ENCODE measurements at places on chromosomes 6 and 20.

DNA sequence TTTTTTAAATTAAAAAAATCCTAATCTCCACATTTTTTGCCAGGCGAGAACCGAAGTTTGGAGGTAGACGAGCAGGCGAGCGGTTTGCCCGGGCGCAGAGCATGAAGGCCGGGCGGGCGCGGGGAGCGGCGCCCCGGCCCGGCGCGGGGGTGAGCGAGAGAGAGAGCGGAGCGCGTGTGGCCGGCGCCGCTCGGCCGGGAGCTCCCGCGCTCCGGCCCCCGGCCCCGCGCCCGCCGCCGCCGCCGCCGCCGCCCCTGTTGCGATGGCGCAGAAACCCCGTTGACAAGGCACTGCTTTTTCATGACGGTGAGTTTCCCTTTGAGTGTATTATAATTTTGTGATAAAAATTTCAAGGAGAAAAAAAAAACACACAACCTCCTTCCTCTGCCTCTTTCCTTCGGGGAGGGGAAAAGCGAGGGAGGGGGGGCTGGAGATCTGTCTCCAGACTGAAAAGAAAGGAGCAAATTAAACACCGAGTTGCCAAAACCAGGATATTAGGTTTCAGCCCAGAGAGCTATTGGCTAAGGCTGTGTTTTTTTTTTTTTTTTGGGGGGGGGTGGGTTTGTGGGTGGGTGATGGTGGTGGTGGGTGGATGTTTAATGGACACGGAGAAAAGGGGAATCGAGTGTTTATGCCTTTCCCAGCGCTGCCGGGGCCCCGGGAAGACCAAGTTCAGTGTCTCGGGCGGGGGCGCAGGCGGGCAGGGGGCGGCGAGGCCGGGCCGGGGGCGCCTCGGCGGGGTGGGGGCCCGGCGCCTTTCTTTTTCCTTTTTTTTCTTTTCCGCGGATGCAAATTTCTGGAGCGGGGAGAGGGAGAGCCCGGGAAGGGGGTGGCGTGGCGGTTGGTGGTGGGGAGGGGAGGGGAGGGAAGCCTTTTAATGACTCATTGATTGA, at the start of gene BICRAL:
Gene BICRAL (plus strand): TSS at position 257 of the 893 bp plus-strand sequence. CDS start 39,971 bp downstream, outside the sequence.
- peak; percentile 68 for DNase-seq

DNA sequence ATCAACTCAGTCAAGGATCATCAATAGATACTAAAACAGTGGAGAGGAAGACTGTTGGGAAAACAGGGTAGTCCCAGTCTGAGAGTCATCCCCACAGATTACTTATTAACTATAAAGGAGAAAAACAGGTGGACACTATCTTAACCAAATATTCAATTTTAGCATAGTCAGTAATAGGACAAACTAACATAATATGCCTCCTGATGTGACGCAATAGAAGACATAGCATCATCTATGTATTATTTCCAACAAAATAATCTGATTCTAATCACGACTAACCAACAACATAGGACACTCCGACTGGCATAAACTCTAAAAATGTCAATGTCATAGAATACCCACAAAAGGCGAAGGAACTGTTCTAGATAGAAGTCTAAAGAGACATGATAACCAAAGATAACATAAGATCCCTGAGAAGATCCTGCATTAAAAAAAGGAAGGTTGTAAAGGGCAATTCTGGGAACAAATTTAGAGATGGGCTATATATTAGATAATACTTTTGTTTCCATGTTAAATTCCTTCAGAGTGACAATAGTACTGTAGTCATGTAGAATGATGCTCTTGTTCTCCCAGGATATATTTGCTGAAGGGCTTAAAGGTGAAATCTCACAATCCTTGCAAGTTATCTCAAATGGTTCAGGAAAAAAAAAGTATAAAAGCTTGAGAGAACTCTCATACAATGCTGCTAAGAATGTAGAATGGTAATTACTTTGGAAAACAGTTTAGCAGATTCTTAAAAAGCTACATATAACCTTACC, 28.9 kb downstream of the ILRUN start:
- DNase-seq, result no peak

GRCh38 chr6:105122717-105123116, 57.1 kb downstream of the POPDC3 start:
- no peak for DNase-seq

- no peak for DNase-seq
These were observed 190.3 kb downstream of the TAF4 start for GRCh38 chr20:61875221-61875885.

- no peak for DNase-seq
These were observed 157.5 kb upstream of the AHI1 start for GRCh38 chr6:135655055-135655454.

DNA sequence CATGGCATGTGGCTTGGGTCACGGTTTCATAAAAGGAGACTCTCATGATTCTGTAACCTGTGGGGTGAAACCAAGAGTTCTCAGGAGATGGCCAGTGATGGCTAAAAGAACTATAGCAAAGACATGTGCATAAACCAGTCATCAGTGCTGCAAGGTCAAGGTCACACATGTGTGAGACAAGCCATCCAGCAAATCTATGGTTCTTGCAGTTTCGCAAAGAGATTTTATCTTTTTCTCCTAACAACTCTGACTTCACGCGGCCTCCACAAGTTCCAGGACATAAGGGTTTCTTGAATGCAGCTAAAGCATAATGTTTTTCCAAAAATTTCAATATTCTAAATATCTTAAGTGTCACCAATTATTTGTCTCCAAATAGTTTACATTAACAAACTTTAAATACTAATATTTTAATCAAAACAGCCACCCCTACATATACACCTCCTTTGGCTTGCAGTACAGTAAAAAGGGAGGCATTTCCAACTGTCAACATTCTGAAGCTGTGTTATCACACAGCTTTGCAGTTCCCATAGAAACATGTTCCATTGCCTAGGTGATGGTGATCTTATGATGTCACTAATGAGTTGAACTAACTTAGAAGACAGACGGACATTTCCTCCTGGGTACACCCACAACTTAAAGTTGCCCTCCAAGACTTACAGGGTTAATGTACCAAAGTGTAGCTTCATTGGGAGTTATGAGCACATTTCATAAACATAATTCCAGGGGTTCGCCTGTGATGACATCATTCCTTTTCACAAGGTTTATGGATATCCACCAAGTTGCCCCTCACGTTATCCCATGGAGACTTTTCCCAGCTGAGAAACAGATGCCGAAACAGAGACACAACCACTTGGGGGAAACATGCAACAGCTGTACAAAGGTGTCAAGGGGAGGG, 250.9 kb upstream of the PDE10A start:
- no peak for DNase-seq

- peak; percentile 87 for DNase-seq
These were observed 3.7 kb upstream of the NEDD9 start for GRCh38 chr6:11236076-11236750.

GRCh38 chr6:4929097-4929718, 74.6 kb downstream of the RPP40 start:
- DNase-seq, result no peak

GRCh38 chr6:56816370-56816769, 138.5 kb upstream of the BEND6 start:
- no peak for DNase-seq

DNA sequence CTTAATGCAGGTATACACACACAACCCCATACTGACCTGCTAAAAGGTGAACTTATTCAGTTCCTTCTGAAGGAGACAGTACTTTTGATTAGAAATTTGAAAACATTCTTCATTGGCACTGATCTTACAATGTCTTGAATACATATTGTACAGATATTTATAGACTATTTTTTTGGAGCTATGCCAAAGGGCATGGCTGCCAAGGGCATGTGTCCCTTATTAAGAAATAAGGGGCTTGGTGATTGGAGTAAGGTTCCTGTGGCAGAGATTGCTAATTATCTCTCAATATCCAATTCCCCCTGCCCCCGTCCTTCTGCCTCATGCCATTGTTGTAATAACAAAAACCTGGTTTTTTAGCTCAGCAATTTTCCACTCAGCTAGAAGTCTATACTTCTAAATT, 355.9 kb downstream of the FARS2 start:
- no peak for DNase-seq

GRCh38 chr6:63640062-63640461, 4.5 kb downstream of the PHF3 start:
- DNase-seq, result no peak

DNA sequence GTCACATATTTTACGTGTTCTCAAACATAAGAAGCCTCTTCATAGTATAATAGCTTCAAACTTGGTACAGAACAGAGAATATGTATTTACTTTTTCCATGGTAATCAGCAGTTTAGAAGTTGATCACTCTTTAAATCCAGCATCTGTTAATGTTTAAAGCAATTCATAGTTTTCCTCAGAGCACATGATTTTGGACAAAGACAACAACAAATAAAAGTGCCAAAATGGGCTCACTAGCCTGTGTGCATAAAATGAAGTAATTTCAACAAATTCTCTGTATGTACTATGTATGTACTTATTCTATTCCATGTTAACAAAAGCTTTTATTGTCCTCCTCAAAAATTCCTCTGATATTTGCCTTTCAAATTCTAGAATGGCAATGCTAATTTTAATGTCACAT, 38.1 kb upstream of the UST start:
- no peak for DNase-seq

GRCh38 chr20:9660236-9660868, 146.0 kb downstream of the LAMP5 start:
- DNase-seq, result no peak

DNA sequence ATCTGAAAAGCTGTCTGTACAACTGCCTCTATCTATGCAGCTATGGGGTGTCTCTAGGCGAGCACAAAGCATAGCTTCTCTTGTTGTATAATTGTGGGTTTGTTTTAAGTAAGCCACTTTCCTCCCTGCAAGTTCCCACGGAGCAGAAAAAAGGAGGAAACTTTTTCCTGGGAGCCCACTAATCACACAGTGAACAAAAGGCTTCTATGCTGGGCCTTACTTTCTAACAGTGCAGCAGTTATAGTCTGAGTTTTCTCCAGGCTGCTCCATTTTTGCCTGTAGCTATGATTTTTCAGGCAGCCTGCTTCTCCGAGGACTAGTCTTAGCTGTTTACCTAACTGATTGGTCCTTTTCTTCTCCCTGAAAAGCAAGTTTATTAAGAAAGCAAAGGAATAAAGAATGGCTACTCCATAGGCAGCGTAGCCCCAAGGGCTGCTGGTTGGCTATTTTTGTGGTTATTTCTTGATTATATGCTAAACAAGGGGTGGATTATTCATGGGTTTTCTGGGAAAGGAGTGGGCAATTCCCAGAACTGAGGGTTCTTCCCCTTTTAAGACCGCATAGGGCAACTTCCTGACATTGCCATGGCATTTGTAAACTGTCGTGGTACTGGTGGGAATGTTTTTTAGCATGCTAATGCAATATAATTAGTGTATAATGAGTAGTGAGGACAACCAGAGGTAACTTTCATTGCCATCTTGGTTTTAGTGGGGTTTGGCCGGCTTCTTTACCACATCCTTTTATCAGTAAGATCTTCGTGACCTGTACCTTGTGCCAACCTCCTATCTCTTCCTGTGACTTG, 84.3 kb downstream of the OPRM1 start:
- no peak for DNase-seq

DNA sequence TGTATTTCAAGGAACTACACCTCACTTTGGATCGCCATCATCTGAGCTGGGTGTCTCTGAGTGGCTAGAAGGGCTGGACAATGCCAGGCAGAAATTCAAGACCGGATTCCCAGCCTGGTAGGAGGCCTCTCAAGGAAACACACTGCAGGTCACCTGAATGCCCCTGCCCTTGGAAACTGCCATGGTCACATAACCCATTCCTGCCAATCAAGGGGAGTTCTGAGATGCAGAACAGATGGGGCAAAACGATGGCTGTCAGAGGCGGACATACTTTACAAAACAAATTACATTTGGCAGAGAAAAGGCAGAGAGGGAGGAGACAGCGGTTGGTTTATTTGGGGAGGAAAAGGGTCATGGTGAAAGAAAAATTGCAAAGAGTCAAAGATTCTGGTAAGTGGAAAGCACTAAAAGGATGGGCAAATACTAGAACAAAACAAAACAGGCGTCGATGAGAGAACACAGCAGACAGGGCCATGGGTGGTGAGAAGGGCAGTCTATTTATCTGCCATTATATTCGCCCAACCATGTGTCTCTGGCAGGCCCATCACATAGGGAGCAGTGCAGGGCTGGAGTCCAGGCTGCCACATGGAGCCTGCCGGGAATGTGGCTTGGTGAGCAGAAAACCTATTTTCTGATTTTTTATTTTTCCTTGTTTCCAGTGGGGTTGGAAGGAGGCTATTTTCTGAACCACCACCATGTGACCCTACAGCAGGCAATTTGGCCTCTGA, 13.5 kb downstream of the BEND3 start:
- peak; percentile 83 for DNase-seq

DNA sequence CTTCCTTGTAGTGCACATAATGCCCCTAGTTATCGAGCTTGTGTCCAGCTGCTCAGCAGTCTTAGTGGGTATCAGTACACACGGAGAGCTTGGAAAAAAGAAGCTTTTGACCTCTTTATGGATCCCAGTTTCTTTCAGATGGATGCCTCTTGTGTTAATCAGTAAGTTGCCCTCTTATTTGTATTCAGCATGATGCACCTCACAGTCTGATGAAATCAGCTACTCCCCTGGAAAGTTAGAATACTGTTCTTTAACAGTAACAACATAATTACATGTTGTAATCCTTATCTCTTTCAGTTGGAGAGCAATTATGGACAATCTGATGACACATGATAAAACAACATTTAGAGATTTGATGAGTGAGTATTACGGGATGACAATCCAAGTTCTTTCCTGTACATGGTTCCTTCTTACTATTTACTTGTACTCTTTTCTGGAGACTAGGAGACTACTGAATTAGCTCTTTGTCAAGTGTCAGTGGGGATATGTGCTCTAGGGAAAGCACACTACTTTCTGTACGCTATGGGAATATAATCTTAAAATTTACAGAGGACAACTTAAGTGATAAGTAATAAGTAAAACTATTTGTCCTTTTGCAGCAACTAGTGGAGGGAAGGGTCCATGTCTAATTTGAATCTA, 39.1 kb downstream of the PGM3 start:
- no peak for DNase-seq

DNA sequence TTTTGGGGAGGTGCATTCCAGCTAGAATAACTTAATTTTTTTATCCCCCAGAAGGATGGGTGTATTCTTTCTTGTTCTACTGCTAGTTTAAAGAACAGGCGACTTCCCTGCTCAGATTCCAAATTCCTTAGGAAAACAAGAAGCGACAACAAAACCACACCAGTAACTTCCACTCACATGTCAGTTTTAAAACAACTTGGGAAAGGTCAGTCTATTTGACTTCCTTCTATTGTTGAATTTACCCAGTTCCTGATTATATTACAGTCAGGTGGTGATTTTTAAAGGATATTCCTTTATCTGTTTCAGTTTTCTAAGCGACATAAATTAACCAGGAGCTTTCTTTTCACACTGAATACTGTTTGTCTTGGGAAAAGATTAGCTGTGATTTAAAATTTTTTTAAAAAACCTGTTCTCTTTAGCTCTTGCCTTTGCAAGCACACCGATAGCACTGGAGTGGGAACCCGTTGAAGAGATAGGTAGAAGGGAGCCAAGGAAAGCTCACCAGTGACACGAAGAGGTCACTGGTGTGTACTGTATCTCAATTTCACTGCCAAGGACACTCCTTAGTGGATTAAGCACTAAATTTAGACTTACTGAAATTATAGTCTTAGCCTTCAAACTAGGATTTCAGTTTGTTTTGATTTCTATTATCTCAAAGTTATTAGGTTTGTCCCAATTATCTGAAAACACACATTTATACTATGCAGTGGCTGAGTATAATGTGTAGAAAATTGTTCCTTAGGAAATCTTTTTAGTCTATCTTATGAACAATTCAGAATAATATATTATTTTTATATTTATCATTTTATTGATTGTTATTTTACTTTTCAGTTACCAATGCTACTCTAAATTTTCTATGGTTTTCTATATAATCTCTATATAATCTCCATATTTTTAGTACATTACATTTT, 22.3 kb downstream of the MARCKS start:
- peak; percentile 92 for DNase-seq

All from cerebellar cortex (tissue), 1 donor.